ENCODE measurements at places on chromosomes 11 and 22.

- no peak for DNase-seq
Observed at GRCh38 chr11:57230791-57231538, 6.1 kb downstream of the APLNR start.

DNA sequence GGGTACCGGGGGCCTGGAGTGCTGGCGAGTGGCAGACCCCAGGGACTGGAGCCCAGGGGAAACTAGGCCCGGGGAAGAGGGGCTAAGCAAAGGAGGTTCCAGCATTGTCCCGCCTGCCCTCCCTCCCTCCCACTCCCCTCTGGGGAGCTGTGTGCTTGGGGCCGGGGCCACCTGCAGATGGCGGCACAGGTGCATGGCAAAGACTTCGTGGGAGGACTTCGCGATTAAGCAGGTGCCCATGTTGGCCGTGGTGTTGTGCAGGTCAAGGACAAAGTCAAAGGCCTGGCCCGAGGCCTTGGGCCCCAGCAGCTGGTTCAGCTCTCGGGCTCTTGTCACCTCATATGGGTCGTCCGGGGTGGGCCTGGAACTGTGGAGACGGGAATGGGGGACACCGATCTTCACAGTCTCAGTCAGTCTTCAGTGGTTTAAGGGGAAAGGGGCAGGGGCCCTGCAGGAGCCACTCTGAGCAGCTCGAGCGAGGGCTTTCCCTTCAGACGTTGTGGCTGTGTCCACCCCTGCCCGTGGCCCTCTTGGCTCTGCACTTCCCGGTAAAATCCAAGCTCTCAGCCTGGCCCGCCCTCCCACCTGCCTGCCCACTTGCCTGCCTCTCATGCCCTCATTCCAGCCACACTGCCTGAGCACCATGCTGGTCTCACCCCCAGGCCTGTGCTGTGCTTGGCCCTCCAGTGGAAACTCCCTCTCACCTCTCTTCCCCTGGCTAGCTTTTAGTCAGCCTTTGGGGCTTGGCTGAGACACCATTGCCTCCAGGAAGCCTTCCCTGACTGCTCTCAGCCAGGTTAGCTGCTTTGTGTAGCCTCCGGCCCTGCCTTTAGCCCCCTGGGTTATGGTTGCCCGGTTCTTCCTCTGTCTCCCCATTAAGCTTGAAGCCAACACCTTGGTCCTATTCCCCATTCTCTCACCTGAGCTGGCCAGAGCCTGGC lies 4.7 kb downstream of the ACY3 start:
- DNase-seq = no peak

- DNase-seq = peak; percentile 14
Observed at GRCh38 chr11:59666969-59667368, 1.9 kb downstream of the PATL1 start.

DNA sequence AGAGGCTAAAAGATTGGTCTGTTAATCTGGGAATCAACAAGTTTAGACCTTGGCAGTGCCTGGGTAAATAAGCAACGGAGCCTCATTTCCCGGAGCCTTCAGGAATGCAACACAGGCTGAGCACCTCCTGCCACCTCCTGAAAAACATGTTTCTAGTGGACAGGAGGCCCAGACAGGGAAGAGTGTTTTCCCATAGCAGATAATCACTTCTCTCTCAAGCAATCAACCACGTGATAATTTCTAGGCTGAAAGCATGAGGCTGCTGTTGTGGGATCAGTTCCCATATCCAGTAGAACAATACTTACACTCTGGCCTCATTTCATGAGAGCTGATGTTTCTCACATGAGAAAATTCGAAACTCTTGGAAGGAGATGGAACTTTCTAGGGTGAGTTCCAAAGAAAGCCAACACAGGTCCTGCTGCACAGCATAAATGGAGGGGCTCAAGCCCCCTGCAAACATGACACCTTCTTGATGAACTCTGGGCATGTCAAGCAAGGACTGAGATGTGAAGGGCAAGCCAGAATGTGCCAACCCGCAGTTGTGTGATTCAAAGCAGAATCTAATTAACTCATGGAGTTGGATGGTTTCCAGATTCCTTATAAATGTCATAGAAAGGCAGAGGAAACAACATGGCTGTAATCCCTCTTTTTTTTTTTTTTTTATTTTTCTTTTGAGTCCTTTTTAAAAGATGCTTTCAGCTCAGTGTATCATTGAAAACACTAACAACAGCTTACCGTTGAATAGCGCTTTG lies 228.5 kb upstream of the SESN3 start:
- DNase-seq = peak; percentile 34

- peak; percentile 66 for DNase-seq
Observed at GRCh38 chr11:65488273-65489034, 10.4 kb upstream of the MALAT1 start.

DNA sequence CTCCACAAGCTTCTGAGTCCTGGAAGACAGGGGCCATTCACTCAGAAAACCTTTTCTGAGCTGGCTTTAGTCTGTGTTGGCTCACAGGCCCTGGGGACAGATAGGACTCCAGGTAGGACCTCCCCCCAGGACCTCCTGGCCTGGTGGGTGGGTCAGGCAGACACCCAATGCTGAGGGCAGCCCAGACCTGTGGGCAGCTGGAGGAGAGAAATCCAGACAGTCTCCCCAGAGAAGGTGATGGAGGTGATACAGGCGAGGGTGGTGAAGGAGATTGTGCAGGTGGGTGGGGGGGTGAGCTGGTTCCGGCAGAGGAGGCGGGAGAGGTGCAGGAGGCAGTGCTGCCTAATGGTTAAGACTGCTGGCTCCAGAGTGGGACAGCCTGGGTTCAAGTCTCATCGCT lies 15.6 kb downstream of the LRRC32 start:
- DNase-seq = no peak

DNA sequence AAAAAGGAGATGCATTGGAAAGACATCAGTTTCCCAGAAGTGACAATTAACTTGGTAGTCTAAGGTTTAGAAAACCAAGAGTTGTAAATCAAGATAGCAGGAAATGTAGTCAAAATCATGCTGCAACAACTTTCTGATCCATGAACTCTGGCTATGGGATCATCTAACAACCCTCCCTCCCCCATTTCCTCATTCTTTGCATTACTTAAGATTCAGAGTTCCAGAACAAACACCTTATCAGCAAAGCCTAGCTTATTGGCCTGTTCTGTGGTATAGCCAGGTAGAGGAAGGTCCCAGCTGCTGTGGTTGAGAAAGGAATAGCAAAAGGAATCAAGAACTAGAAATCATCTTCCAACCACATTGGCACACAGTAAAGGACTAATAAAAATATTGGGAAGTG lies 651.1 kb downstream of the METTL15 start:
- DNase-seq = no peak

DNA sequence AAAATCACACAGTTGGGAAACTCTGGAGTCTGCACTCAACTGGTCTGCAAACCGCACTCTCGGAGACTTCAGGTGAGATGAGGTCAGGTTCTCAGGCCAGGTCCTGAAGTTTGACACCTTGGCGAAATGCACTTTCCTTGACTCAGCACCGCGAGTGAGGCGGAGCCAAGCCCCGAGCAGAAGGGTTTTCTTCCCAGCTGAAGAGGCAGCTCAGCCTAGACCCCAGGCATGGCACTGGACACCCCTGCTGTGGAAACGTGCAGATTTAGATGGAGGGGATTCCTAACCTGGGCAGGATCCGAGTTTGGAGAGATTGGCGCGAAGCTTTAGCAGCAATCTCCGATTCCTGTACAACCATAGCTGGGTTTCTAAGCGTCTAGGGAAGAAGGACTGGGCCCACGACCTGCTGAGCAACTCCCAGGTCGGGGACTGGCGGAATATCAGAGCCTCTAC lies 835 bp upstream of the MYOD1 start:
- no peak for DNase-seq

- peak; percentile 23 for DNase-seq
Observed at GRCh38 chr22:32044913-32045312, 1.9 kb downstream of the SLC5A1 start.

- peak; percentile 34 for DNase-seq
Observed at GRCh38 chr11:106495046-106495445, 417.6 kb downstream of the AASDHPPT start.

- no peak for DNase-seq
Observed at GRCh38 chr22:25134451-25134850, 65.2 kb upstream of the CRYBB3 start.

DNA sequence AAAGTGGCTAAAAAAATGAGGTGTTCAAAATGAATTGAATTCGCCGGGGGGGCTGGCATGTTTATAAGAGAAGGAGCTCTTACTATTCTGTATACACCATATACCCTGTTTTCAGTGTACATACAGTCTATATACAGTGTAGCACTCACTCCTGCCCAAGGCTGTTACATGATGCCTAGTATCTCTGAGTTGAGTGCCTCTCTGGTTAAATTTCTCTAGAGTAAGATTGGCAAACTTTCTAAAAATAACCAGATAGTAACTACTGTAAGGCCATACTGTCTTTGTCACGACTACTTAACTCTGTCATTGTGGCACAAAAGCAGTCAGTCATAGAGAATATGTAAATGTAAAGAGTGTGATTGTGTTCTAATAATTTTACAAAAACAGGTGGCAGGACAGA lies 58.1 kb downstream of the PHF21A start:
- DNase-seq = no peak

- DNase-seq = no peak
Observed at GRCh38 chr22:44620841-44621257, 81.2 kb upstream of the PRR5 start.

GRCh38 chr11:83659466-83659865 lies 373.3 kb upstream of the CCDC90B start:
- no peak for DNase-seq

DNA sequence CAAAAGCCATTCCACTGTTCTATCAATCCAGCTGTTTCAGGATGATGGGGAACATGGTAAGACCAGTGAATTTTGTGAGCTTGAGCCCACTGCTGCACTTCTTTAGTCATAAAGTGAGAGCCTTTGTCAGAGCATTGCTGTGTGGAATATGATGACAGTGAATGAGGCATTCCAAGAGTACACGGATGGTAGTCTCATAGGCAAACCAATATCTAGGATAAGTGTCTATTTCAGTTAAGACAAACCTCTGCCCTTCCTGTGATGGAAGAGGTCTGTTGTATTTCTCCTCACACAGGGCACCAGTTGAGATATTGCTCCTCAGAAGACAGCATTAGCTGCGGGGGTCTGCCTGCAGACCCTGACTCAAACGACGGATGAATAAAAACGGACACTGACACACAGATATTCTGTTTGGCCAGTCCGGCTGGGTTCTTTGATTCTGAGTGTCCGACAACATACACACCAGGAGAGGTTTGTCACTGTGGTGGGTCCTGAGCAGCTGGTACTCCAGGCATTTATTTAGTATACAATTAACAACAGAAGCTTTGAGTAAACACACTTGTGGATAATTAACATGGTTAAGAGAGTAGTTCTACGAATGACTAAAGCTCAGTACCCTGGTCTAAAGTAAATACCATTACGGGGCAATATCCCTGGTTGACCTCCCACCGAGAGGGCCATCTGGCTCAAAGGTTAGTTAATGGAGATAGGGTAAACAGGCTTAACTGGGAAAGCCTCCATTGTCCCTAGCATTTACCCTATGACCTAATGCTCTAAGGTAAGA lies 121.7 kb downstream of the ZNF280B start:
- DNase-seq = no peak
